ENCODE measurements at places on chromosomes 6 and 20.

DNA sequence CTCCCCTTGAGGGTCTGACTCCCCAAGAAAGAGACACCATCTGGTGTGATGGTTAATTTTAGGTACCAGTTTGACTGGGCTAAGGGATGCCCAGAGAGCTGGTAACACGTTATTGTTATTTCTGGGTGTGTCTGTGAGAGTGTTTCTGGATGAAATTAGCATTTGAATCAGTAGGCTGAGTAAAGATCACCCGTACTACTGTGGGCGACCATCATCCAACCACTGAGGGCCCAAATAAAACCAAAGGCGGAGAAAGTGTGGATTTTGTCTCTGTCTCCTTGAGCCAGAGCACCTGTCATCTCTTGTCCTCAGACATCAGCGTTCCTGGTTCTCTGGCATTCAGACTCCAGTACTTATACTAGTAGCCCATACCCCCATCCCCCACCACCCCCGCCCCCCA is 7.9 kb upstream of the CNKSR3 start:
- DNase-seq, result no peak

DNA sequence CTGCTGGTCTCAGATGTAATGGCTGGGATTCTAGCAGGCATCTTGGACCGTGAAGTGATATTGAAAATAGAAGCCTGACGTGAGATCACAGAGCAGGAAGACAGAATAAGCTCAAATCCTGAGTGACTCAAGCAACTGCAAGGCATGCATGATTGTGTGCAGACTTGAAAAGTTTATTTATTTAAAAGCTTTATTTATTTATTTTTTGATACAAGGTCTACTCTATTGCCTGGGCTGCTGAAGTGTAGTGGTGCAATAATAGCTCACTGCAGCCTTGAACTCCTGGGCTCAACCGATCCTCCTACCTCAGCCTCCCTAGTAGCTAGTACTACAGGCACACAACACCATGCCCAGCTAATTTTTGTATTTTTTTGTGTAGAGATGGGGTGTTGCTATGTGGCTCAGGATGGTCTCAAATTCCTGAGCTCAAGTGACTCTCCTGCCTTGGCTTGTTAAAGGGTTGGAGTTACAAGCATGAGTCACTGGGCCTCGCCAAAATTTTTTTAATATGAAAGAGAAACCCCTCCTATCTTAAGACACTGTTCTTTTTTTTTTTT is 40.1 kb upstream of the RNF144B start:
- no peak for DNase-seq

DNA sequence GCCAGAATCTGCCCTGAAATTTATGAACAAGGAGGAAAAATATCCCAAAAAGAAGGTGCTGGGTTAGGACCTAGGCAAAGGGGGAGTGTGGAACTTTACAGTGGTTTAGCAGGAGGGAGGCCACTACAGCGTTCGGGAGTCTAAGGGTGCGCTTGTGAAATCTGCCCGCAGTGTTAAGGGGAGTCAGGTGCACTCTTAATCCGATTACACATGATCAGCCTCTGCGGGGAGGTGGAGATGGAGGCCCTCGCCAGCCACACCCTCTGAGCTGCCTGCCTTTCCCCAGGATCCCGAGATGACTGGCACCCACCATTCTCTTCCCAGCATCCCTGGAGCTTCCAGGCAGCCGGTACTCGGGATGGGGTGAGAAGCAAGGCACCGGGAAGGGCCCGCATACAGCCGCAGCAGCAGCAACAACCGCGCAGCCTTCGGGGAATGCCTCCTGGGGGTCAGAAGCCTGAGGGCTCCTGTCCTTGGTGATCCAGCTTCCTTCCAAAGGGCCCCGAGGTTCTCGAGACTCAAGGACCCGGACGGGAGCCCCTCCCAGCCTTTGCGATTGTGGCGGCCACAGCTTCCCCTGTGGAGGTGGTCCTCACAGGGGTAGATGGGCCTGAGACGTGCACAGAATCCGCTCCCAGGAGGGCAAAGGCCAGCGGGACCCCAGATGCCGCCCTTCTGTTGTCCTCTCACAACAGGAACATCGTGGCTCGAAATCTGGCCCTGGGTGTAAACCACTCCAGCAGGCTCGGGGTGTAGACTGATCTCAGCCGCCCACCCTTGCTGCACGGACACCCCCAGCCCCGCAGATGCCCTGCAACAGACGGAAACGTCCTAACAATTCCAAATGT is 57.3 kb upstream of the CST7 start:
- DNase-seq, result no peak

DNA sequence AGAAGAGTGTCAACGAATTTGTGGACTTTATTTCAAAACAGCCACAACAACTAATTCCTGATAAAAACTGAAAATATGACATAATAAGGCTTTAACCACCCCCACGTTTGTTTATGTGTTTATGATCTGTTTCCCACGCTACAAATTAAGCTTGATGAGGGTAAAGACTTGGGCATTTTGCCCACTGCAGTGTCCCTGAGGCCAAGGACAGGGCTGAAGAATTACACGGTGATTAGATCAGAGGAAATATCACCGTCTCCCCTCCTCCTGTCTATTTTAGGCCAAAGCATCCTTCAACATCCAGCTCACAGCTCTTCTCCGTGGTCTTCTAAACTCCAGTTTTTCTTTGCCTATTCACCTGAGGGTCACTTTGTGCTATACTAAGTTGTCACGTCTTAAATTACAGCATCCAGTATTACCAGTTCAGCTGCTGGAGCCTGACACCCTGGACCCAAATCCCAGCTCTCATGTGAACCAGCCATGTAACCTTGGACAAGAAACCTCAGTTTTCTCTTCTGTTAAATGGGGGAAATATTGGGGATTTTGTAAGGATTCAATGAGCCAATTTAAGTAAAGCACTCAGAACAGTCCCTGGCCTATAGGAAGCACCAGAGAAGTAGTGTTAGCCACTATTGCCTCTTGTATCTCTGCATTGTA is 15.2 kb upstream of the ARFGEF2 start:
- no peak for DNase-seq

DNA sequence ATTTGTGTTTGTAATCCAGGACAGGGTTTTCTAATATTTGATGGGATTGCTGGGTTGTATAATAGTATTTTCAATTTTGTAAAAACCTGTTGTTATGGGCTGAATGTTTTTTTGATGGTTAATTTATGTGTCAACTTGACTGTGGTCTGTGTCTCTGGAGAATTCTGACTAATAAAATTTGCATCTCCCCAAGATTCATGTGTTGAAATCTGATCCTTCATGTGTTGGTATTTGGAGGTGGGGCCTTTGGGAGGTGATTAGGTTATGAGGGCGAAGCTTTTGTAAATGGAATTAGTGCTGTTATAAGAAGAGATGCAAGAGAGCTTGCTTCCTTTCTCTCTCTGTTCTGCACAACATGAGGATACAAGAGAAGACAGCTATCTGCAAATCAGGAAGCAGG is 48.7 kb upstream of the SAMD5 start:
- DNase-seq, result no peak

- no peak for DNase-seq
Observed at GRCh38 chr6:37646986-37647764, 50.5 kb downstream of the MDGA1 start.

- no peak for DNase-seq
Observed at GRCh38 chr6:163543321-163543720, 128.8 kb downstream of the QKI start.

DNA sequence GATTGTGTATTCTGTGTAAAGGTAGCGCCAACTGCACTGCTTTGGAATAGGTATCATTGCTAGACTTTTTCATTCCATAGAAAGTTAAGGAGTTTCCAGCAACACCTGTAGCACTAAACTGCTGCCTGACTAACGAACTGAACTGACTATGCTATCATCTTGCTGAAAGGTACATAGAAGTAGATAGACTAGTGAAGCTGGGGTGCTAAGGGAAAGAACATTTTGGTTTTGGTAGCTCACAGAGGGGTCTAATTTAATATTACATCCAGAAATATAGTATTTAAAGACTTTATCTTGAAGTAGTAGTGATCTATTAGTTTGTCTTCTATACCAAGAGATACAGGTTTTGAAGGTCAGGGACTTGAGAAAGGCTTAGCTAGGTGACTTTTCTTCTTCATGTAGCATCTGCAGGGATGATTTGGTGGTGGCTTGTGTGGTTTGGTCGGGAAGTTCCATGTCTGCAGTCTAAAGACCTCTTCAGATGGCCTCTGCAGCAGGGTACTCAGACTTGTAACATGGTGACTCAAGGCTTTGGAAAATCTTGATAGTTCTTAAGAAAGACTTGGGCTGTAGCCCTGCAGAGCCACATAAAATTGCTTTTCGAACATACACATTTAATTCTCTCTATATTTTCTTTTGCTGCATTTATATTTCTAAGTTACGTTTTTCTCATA is 10.2 kb downstream of the SENP6 start:
- peak; percentile 6 for DNase-seq

- DNase-seq, result no peak
Observed at GRCh38 chr6:38846844-38847243, 131.7 kb downstream of the DNAH8 start.

DNA sequence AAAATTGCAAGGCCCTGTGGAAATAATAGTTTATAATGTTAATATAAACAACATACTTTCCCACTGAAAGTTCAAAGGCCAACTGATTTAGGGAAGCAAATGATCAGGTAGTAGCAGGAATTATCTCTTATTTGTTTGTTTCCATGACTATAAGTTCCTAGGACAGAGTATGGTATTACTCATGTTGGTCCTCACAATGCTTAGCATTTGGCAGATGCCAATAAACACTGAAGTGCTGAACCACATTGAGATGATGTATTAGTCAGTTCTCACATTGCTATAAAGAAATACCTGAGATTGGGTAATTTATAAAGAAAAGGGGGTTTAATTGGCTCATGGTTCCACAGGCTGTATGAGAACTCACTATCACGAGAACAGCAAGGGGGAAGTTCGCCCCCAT is 129.6 kb upstream of the NUP153 start:
- no peak for DNase-seq

DNA sequence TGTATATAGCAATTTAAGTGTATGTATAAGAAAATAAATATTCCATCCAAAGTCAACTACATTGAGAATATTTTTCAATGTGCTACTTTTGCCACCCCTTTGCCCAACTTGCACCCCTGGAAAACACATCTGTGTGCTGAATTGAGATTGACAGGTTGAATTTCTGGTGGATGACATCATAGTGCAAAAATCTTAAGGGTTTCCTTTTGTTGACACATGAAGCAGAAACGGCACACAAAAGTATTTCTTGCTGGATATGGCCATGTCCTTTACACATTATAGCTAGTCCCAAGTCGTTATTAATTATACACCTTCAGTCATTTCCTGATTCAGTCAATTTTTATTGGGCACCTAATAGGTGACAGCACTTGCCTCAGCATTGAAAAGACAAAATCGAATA is 188.7 kb upstream of the FBXL4 start:
- no peak for DNase-seq

DNA sequence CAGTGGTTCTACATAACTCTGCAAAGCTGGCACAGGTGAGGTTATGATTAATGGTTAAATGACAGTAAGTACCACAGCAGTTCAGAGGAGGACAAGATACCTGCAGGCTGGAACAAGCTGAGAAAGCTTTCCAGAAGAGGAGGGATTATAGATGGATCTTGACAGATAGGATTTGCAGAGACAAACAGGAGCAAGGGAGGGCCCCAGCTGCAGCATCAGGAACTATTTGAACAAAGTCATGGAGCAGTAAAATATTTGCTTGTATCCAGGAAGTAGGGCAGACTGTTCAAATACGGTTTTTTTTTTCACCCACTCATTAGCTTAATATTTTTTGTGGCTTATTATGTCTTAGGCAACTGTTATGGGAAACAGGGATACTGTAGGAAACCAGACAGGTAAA is 144.4 kb upstream of the MAN1A1 start:
- no peak for DNase-seq

DNA sequence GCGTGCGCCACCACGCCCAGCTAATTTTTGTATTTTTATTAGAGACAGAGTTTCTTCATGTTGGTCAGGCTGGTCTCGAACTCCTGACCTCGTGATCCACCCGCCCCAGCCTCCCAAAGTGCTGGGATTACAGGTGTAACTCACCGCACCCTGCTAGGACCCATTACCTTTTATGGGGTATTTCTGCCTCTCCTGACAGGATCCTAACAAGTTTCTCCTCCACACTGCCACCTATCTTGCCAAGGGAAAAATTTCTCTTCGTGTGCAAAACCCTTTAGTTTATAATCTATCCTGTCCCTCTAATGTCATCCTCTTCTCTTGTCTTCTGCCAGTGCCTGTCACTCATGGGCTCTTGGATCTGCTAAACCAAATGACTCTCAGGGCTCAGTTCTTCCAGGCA is 1.9 kb downstream of the STMND1 start:
- no peak for DNase-seq

- DNase-seq, result no peak
Observed at GRCh38 chr20:63281742-63282665, 9.4 kb downstream of the ARFGAP1 start.

- no peak for DNase-seq
Observed at GRCh38 chr6:88157106-88157505, 9.0 kb downstream of the CNR1 start.

DNA sequence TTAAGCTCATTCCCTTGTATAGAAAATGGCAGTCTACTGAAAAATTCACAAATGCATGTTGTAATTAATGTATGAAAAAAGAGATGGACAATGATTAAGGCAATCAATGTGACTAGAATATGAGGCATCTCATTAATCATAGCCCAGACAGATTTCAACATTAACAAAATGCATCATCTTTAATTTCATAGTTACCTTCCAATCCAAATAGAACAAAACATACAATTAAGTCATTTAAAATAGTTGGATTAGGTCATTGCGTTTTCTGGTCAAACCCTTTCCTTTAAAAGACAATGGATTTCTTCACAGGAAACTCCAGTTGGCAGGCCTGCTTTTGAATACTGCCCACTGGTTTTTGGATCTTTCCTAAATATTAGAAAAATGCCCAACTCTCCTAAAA is 203.9 kb downstream of the HAO1 start:
- DNase-seq, result no peak

DNA sequence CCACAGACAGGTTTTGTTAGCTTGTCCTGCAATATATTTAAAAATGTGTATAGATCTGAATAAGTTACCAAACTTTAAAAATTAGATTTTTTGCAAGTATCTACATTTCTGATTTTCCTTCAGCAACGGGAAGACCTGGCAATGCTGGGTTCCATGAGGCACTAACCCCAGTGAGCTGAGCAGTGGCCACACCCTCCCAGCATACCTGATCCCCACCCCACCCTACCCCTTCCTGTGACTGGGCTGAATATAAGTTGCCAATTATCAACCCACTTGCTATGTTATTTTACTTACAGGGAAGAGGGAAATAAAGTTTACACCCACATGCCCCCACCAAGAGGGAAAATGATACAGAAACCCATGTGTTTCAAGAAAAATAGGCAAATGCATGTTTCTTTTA is 70.3 kb upstream of the RALGAPA2 start:
- DNase-seq, result no peak

GRCh38 chr6:159691963-159692287 is 1.1 kb downstream of the SOD2 start:
- no peak for DNase-seq
